ENCODE measurements at places on chromosomes 7 and 10.

GRCh38 chr10:61975391-61975932, 74.0 kb downstream of the ARID5B start:
- DNase-seq: peak; percentile 88

DNA sequence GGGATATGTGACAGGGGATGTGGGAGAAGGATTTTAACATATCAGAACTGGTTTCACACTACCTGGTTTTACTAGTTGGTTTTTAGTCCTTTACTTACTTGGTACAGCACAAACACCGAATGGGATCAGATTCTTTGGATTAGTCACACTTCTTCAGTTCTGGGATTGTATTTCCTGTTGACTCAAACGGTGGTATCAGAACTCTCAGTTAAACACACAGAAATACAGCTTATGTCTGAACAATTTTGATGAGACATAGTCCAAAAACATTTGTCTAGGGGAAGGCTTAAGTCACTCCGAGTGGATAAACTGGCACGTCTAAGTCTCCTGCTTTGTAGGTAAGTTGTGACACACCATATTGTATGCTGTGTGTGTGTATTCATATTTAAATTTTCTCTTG, 480.5 kb downstream of the PHTF2 start:
- peak; percentile 32 for DNase-seq

DNA sequence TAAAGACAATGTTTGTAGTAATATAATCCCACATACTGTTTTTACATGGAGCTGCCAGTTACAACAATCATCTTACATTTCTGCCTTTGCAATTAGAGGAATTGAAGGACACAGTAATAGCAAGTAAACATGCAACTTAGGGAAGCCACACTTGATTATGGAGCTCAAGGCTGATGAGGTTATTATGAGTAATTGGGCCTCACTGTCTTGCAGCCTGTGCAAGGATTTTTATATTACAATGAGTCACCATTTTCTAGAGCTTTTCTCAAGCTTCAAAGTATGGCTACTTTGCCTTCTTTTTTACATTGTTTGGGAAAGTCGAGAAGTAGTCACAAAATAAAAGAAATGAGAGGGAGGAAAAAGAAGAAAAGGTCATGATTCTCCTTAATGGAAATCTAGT, 226.4 kb downstream of the KIAA1217 start:
- peak; percentile 22 for DNase-seq

- DNase-seq: peak; percentile 83
Observed at GRCh38 chr7:31896925-31897324, 173.3 kb downstream of the PDE1C start.

DNA sequence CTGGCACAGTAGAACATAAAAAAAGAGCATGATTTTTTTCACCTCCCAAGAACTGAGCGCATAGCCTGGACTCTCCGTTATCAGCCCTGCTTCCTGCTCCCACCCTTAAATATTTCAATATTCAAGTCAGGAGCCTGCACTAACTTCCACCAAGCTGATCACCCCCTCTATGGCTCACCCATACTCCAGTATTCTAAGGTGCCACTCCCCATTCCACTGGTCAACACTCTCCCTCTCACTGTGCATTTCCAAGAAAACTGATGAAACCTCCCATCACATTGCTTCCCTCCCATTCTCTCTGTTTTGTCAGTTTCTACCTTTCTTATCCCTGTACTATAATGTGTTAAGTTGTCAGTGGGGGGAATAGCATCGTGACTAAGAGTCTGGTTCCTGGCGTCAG, 95.0 kb upstream of the C7orf33 start:
- DNase-seq: no peak

- peak; percentile 61 for DNase-seq
Observed at GRCh38 chr7:32536585-32536984, 41.3 kb downstream of the AVL9 start.

DNA sequence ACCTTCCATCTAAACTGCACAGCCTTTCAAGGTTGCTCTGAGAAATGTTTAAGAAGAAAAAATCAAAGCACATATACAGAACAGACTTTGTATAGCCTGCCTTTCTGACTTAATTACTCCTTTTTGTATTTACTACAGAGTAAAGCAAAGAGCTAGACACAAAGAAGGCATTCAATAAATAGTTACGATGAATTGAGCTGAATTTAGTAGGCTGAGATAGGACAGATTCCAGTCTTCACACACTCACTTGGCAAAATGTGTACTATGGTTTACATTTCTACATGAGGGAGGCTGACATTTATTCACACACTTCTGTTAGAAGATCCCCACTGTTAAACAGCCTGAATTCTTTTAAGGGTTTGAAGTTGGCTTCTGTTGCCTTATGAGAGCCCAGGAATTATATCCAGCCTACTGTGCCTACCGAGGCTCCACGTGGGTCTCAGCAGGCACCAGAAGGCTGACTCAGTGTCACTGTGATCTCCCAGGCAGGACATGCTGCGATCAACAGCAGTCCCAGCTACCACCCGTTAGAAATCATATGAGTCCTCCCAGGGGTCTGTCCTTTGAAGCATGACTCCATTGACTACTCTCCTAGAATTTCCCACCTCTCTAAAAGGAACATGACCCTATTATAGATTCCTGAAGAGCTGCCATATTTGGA, 24.5 kb upstream of the SLC25A13 start:
- DNase-seq: no peak

GRCh38 chr10:70967591-70968587, 79.5 kb upstream of the PCBD1 start:
- no peak for DNase-seq

DNA sequence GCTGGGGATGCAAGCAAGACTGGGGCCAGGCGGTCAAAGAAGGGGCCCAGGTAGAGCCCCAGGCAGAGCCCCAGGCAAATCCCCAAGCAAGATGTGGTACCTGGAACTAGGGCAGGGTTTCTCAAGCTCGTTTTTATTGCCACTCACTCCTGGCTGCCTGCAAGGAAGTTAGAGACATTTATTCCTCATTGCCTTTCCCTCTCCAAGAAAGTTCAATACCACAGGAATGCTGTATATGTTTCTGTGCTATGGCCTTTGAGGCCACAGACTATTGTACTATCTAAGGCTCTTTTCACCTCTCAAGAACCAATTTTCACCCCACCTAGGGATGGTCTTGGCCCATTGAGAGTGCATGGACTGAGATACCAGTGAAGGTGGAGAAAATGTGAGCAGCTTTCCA, 71.3 kb downstream of the TACC2 start:
- DNase-seq: peak; percentile 53

DNA sequence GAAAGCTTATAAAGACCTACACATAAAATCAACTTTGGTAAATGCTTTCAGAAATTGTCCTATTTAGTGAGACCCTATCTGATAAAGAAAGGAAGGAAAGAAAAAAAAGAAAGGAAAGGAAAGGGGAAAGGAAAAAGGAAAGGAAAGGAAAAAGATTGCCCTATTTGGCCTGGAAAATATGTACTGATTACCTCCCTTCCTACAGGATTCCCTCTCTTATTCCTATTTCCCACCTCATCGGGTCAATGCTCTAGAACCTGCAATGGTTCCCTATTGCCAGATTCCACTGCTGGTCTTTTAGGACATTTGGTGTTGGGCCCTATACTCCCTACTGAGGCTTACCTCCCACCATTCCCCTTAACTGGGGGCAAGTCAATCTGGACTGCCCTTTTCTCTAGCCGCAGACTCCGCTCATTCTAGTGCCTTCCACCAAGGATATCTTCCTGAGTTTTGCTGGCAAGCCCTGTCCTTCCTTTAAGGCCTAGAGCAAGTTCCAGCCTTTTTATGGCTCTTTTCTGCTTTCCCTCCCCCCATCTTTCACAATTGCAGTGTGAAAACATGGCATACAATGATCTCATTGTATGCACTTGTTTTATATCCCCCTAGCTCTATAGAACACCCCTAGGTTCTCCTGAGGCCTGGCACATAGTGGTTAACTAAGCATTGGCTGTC, 4.4 kb downstream of the DDIT4 start:
- peak; percentile 64 for DNase-seq

GRCh38 chr10:123945325-123945920, 53.8 kb upstream of the CPXM2 start:
- DNase-seq: peak; percentile 18

GRCh38 chr7:25858525-25859411, 293.2 kb upstream of the NFE2L3 start:
- DNase-seq: no peak

GRCh38 chr10:63671317-63671937, 150.2 kb downstream of the REEP3 start:
- peak; percentile 90 for DNase-seq

- DNase-seq: no peak
Observed at GRCh38 chr7:134561-135256, 57.7 kb upstream of the FAM20C start.

- DNase-seq: peak; percentile 91
Observed at GRCh38 chr10:70296406-70296899, 12.6 kb upstream of the NPFFR1 start.

GRCh38 chr7:2541291-2542010, 13.9 kb downstream of the BRAT1 start:
- no peak for DNase-seq

DNA sequence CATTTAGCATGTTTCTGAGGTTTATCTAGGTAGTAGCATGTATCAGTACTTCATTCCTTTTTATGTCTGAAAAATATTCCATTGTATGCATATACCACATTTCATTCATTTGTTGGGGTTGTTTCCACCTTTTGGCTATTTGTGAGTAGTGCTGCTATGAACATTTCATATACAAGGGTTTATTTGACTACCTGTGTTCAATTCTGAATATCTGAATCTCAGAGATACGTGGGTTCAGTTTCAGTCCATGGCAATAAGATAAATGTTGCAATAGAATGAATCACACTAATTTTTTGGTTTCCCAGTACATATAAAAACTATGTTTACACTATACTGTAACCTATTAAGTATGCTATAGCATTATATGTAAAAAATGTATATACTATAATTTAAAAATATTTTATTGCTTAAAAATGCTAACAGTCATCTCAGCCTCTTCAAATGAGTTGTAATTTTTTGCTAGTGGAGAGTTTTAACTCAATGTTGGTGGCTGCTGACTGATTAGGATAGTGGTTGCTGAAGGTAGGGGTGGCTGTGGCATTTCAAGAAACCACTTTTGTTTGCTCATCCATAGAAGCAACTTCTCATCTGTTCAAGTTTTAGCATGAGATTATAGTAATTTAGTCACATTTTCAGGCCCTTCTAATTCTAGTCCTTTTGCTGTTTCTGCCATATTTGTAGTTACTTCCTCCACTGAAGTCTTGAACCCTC, 13.9 kb downstream of the PLEKHA1 start:
- DNase-seq: no peak

- DNase-seq: no peak
Observed at GRCh38 chr7:41399171-41399570, 303.7 kb downstream of the INHBA start.

GRCh38 chr10:76195654-76196390, 764.4 kb downstream of the LRMDA start:
- peak; percentile 29 for DNase-seq

DNA sequence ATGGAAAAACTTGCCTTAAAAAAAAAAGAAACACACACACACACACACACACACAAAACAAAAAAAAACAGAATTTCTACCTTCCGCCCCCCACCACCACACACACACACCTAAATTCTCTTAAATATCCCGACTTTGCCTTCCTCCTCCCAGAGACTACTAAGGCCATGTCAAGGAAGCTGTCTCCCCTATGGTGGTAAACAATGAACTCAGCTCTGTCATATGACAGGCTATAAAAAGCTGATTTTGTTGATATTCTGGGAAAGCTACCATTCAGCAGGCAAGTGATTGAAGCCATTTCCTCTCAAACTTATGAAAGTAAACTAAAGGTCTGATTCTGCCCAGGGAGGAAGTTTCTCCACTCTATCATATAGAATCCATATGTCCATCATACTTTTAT, 471.0 kb downstream of the GFRA1 start:
- DNase-seq: peak; percentile 10

DNA sequence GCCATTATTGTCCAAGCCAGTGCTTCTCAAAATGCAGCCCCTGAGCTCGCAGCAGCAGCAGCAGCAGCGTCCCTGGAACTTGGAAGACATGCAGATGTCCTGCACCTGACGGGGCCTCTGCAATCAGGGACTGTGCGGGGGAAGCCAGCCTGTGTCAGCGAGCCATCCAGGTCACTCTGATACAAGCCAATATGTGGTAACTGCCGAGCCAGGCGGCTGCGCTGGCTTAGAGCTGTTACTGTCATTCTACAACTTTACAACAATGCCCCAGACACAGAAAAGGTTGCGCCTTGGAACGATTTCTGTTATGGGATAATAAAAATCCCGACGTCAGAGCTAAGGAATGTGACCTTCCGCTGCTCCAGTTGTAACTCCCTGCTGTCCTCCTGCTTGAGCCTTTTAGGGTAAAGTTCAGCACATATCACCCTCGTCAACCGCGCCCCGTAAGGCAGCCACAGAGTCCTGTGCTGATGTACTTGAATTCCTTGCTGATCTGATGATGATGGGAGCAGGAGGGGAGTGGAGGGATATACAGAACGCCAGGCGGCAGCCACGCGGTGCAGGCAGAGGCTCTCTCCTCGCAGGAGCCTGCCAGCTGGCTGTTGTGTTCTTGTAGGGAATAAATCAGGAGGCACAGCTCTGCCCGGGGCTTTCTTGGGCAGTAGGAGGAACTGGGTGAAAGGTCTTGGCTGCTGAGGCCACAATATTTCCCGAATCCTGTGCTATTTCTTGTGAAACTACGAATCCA, 20.0 kb upstream of the CRYGN start:
- peak; percentile 100 for DNase-seq

DNA sequence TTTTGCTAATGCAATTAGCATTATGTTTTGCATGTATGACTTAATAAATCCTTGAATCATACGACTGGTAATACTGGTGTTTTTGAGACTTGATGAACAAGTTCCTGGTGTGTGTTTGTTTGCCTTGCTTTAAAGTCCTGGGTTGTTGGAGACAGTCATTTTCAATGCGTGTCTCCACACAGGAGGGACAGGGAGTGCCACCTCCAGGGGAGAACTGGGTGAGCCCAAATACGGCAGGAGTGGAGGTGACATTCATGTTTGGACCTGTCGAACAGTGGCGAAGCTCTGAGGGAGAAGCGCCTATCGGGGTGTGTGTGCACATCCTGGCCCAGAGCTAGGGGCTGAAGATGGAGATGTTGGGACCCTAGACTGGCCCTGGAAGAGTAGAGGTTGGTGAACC, 43.8 kb downstream of the DAGLB start:
- DNase-seq: no peak

- peak; percentile 1 for DNase-seq
Observed at GRCh38 chr7:96800824-96801223, 91.2 kb upstream of the SEM1 start.
